COR-L47 (cell line): ENCODE measurements at places on chromosomes 7 and 10.

- DNase-seq = no peak
Observed at GRCh38 chr7:112161253-112162141, 44.7 kb downstream of the DOCK4 start.

DNA sequence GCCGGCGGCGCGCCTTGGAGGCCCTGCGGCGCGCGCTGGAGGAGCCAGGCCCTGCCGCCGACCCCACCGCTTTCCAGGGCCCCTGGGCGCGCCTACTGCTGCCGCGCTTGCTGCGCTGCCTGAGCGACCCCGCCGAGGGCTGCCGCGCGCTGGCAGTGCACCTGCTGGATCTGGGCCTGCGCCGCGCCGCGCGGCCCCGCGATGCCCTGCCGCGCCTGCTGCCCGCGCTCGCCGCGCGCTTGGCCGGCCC is 280 bp downstream of the DNAAF5 start:
- DNase-seq = peak; percentile 31

- DNase-seq = peak; percentile 67
Observed at GRCh38 chr10:86556933-86557649, 35.5 kb upstream of the WAPL start.

GRCh38 chr7:2198760-2199159 is 34.0 kb downstream of the MAD1L1 start:
- no peak for DNase-seq

DNA sequence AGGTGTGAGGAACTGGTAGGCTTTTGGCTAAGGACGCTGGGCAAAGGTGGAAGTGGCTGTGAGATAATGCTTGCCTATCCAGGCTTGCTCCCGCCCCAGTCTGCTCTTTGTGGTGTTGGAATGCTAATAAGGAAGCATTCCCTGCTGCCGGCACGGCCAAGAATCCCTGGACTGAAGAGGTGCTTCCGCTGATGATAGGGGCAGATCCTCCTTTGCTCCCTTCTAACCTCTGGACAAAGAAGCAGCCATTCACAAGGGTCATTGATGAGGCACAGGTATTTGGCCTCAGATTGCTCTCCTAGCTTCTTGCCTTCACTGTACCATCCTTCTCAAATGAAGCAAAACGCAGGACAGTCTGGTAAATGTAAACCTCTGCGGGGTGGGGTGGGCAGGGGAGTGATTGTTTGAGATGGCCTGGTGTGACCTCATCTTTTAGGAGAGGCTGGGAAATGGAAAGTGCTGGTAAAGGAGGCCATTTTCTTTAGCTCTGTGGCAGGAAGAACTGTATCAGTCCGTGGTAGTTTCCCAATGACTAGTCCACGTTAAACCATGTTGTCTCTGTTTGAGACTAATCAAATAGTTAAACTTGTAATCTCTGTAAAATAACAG is 1.7 kb downstream of the PGAM1 start:
- DNase-seq = no peak

- DNase-seq = no peak
Observed at GRCh38 chr7:157514746-157515145, 177.9 kb downstream of the DNAJB6 start.

DNA sequence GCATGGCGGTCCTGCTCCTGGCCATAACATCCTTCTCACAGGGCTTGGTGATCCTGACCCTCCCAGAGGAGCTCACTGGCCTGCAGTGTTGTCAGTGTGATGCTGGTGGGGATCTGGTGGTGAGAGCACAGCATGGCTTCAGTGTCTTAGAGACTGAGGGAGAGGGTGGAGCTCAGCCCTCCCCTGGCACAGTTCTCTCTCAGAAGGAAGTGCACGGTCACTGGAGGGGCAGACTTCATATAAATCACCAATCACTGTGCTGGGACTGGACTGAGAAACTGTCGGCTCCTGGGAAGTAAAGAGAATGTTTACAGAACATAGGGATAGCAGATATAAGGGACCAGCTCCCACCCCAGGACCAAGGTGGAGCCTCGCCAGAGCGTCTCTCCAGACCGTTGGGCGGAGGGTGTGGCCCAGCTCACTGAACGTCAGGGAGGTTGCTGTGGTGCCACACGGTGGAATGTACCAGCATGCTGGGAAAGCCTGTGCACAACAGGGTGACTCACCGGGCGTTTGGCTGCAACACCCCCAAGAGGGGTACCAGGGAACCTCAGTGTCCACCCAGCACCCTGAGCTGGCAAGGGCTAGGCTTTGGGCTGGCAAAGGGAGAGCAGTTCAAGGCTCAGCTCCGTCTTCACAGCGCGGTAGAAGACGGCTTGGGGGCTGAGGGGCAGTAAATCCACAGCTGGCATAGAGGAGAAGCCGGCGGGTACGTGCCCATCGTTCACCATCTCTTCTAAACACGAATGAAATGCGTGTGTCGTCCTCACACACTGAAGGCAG is 8.8 kb upstream of the GET4 start:
- no peak for DNase-seq

- peak; percentile 42 for DNase-seq
Observed at GRCh38 chr10:99560277-99561126, 27.8 kb downstream of the NKX2-3 start.

- no peak for DNase-seq
Observed at GRCh38 chr7:15848362-15848761, 161.9 kb upstream of the MEOX2 start.

DNA sequence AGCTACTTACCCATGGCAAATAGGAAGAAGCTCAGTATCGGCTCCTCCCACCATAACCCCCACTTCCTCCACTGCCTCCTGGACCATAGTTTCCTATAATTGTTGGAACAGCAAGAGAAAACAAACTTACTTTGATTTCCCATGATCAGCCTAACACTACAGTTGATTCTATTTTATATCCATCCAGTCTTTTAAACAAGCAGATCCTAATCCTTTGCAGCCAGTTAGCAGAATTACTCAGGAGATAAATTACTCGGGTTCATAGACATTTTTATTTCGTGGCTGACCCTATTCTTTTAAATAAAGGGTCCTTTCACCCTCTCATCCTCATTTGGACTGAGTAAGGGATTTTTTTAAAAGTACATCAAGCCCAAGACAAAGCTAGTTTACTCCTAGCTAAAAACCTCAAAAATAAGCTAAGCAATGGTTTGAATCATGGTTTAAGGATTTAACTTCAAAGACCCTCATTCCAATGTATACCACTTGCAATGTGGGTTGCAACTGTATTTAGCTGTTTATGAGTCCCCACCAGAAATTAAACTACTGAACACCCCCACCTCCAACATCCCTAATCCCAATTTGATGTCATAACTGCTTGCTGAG is 8.0 kb downstream of the HNRNPA2B1 start:
- no peak for DNase-seq

- DNase-seq = peak; percentile 13
Observed at GRCh38 chr10:48215486-48216203, 58.9 kb downstream of the FRMPD2 start.

GRCh38 chr7:6107924-6108323 is 76.7 kb downstream of the ANKRD61 start:
- no peak for DNase-seq

- no peak for DNase-seq
Observed at GRCh38 chr7:137951700-137952425, 50.0 kb downstream of the CREB3L2 start.

DNA sequence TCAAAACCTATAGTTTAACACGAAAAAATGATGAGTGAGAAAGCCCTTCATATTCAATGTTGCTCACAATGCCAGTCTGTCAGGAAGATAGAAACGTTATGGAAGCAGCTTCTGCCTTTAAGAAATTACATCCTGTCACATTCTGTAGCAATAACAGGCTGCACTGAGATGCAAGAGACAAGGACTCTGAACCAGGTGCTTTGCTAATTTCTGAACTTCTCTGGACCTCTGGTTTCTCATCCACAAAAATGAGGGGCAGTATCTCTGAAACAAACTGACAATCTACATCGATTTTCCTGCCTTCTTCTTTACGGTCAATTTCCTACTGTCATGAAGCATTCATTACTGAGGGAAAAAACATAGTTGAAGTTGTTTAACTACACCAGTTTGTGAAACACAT is 234.0 kb downstream of the SNX13 start:
- DNase-seq = no peak

GRCh38 chr10:490891-491571 is 198.4 kb downstream of the DIP2C start:
- no peak for DNase-seq
